Activated naive CD4-positive, alpha-beta T cell treated with anti-CD3 and anti-CD28 coated beads, Interleukin-2, amount 50 U/mL, for 16 hours (primary cell): ENCODE measurements at places on chromosomes 6 and 20.

DNA sequence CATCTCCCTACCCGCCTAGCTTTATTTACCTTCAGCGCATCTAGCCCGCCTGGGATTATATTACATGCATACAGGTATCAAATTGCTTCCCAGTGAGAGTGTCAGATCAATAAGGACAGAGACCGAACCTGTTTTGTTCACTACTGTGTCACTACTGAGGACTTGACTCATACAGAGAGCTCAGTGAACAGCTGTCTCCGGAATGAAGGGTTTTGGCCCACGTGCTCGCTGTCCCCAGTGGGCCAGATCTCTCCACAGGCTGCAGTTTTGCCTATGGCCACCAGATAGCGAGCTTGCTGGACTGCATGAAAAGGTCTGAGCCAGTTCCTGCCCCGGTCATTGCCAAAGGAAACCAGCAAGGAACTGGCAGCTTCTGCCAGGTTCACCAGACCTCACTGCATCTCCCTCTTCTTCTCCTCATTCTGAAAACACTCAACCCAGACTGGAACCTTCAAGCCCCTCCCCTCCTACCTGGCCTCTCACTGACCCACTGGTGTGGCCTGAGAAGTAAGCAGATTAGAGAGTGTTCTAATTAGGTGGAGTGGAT lies 150.8 kb downstream of the ZMYND8 start:
- DNase-seq, result no peak

DNA sequence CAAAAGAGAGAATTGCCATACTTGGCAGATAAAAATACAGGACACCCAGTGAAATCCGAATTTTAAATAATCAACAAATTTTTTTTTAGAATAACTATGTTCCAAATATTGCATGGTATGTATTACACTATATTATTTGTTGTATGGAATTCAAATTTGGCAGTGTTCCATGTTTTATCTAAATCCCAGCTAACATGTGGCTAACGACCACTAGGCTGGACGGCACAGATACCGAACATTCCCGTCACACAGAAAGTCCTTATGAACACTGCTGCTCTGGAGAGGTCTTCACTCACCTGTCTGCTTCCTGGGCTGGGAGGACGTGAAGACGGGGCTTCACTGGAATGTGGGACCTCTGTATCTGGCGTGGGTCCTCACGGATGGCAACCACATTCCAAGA lies 32.8 kb downstream of the SNX5 start:
- no peak for DNase-seq

DNA sequence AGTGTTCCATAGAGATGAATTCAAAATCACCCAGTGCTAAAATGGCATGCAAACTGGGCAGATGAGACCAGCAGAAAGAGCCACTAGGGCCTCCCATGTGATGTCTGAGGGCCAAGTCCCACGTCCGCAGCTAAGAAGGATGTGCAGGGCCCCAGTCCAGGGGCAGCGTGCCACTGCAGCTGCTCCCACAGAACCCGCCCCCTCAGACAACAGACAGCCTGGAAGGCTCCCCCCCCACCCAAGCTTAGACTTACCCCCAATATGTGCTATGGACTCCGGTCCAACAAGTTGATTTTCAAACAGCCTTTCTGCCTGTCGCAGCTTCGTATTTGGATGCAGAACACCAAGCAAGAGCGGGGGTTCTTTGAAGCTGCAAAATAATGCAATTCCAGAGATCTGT lies 14.0 kb downstream of the APMAP start:
- DNase-seq, result no peak

DNA sequence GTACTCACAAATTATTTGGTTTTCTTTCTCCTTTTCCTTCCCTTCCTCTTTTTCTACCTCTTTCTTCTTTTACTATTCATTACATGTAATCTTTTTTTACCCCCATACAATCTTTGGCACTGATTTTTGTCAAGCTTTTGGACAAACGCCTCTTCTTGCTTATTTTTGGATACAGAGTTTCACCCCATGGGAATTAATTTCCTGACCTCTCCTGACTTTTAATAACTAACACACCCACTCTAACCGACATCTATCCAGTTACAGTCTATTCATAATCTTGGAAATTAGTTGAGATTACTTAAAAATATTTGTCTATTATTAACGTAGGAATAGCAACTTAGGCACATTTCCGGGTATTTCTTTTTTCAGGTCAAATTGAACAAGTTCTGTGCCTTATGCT lies 101.2 kb downstream of the HDGFL1 start:
- no peak for DNase-seq

- no peak for DNase-seq
Measured at GRCh38 chr6:156345700-156346099, 431.5 kb upstream of the ARID1B start.

GRCh38 chr6:124438546-124439065 lies 523.6 kb upstream of the RNF217 start:
- no peak for DNase-seq

DNA sequence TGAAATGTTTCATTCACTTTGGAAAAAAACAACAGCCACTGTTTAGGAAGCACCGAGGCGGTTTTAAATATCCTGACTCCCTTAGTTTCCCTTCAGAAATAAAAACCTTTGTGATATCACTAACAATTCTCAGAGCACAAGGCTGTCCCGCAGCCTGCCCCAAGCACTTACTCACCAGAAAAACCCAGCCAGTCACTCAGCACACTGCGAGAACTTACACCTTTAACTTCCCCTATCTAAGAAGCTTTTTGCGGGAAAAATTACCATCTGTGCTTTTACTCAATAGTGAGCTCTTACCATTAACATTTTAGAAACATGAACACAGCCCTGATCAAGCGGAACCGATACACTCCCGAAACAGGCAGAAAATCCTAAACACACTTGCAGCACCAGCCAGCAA lies 9.3 kb downstream of the ZBTB46 start:
- DNase-seq, result no peak

- no peak for DNase-seq
Measured at GRCh38 chr6:71395731-71396409, 107.3 kb downstream of the OGFRL1 start.

DNA sequence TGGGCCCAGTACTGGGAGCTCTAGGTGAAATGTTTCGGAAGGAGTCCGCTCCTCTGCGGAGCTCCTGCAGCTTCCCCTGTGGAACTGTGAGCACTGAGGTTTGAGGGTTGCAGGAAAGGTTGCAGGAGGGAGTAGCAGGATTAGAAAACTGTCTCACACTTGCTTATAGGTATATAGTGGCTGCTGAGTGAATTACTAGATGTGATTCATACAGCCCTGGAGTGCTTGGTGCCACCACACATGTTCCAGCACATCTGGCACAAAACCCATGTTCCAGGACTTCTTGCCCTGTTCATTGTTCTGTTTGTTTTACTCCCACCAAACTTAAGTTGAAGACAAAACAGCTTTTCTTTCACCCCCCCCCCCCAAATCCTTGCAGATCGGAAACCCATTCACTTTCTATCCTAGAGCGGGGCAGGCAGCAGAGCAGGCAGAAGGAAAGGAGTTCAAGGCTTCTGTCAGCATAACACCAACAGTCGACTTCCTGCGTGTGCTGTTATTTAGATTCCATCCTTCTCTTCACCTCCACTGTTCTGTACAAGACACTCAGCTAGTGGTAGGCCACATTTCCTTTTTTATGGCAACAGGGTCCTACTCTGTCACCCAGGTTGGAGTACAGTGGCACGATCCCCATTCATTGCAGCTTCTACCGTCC lies 669 bp upstream of the PEX6 start:
- no peak for DNase-seq

DNA sequence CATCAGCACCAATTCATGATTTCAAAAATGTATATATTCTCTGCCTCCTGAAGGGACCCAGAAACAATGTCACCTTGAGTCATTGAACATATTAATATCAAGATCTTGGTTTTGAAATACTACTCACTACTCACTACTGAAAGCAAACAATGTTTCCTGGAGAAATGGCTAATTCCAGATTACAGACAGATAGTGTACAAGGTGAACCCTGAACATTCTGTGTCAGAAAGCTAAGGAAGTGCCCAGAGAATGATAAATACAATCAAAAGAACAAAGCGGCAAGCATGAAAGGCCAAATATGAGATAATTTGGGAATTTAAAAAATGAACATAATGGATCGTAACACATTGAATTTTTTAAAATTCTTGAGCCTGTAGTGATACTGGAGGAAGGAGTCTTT lies 101.5 kb upstream of the TENT5A start:
- DNase-seq, result no peak

- no peak for DNase-seq
Measured at GRCh38 chr6:156809034-156809433, 31.9 kb downstream of the ARID1B start.

- DNase-seq, result no peak
Measured at GRCh38 chr20:47269309-47270165, 87.0 kb downstream of the ZMYND8 start.

DNA sequence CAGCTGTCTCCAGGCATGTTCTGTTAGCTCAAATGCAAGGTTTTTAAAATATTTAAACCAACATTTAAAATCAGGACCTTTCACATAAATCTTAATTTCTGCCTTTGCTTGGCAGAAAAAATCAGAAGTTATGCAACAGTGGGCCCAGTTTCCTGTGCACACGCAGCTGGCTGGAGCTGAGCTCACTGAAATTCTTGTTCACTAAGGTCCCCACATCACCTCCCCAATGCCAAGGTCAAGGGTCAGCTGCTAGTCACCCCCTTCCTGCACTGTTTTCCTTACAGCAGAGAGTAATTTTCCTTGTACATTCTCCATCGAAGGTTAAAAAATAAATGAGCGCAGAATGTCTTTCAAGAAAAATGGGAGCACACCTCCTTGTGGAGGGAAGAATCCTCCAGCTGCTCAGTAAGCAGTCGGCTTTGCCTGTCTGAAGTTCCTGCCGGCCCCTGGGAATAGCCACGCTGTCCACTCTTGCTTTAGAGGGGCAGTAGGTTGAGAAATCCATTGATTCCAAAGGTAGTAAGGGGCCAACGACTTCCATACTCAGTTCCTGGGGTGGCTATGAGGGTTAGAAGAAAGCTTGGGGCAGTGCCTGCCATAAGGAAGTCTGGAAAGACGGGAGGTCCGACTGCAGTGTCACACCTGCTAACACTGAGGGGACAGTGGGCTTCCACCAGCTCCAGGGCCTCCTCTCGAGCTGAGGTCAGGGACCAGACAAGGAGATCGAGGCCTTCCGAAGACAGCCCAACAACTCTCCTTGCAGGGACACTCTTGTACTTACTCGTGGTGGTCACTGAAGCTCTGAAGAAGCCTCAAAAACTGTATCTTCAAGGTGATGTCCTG lies 56.8 kb downstream of the MYH7B start:
- DNase-seq, result no peak

DNA sequence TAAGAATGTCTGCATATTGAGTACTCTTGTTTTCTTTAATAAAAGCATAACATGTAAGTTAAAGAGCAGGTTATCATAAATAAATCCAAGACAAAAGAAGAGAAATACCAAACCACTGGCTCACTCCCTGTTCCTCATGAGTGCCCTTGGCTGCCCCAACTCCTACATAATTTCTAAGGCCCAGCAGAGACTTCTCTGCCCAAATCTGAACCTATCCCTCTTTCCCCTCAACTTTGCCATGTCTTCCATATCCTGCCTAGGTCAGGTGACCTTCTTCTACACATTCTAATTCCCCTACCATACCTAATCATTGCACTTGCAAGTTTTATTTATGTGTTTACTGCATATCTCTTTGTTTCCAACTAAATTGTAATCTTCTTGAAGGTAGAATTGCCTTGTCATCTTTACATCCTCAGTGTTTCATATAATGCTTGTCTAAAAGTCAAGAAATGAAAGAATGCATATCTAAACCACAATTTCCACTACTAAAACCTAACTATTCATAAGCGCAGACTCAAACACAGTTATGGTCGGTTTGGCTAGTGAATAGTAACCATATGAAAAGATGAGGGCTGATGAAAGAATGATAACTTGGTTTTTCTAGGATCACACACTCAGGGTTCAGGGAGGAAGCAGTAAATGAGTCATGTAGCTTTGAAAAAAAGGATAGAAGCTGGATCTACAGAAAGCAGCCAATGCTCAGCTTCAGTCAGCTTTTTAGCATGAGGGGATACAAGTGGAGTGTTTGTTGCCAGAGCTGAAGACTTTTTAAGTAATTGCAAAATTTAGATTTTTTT lies 53.3 kb upstream of the EYA4 start:
- DNase-seq, result no peak

DNA sequence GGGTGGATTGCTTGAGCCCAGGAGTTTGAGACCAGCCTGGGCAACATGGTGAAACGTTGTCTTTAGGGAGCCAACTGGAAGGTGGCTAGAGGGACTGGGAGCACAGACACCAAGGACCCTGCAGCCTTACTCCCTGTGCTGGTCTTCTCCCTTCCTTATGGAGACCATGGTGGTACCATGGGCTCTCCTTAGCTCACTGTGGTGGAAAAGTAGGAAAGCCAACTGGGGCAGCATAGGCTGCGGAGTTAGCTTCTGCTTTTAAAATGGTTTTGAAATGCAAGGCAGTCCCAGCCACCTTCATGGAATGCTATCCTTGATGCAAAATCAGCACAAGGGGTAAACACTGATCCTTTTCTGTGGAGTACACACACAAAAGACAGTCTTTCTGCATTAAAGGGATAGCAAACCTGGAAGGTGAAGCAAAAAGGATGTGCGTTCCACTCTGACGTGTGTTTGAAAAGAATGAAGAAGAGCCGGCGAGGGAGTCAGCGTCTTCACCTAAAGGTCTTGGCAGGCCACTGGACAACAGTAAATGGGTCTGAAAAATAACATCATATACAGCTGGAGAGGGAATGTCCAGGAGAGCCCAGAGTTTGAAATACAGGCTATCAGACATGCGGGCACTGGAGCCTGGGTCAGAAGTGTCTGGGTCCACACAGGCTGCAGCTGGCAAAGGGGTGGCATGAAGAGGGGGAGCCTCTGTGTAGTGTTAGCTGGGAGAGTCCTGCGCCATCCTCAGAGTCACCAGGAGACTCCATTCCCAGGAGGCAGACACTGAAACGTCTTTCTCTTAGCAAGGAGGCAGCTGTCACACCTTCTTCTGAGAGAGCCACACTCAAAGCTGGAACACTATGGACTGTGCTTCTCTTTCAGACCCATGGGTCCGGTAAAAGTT lies 58.5 kb downstream of the GPR6 start:
- DNase-seq, result no peak

DNA sequence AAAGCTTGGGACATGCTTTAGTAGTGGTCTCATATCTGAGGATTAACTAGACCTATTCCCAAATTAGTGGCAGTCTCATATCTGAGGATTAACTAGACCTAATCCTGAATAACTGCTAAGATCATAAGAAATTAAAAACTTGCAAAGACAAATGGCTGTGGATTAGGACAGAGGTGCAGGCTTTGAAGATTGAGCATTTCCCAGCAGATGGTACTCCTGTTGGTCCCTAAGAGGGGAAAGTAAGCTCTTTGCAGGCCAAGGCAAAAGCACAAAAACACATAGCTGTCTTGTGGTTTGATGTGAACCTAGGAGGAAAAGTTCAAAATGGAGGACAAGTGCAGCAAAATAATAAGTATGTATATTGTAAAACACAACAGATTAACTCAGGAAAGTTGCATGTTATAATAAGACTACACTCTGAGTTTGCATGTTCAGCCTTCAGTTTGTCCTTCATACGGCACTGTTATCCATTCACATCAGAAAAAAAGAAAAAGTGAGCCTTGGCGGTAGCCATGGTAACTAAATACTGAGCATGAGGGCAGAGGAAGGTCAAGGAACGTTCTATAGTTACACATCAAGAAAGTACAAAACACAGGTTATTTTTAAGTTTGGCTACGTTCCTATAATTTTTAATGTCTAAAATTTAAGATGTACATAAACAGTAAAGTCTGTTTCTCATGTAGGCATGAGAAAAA lies 62.8 kb downstream of the FILIP1 start:
- DNase-seq, result no peak

- no peak for DNase-seq
Measured at GRCh38 chr6:13579911-13580310, 5.5 kb downstream of the SIRT5 start.

GRCh38 chr6:125957845-125958244 lies 1.3 kb downstream of the HINT3 start:
- no peak for DNase-seq

- no peak for DNase-seq
Measured at GRCh38 chr6:156113631-156114030, 658.0 kb upstream of the NOX3 start.
